Calu3 (cell line): ENCODE measurements at places on chromosomes 1 and 21.

- DNase-seq, result no peak
Measured at GRCh38 chr1:20099533-20099932, 19.8 kb downstream of the PLA2G2D start.

- peak; percentile 6 for DNase-seq
Measured at GRCh38 chr1:97820470-97821188, 100.2 kb downstream of the DPYD start.

DNA sequence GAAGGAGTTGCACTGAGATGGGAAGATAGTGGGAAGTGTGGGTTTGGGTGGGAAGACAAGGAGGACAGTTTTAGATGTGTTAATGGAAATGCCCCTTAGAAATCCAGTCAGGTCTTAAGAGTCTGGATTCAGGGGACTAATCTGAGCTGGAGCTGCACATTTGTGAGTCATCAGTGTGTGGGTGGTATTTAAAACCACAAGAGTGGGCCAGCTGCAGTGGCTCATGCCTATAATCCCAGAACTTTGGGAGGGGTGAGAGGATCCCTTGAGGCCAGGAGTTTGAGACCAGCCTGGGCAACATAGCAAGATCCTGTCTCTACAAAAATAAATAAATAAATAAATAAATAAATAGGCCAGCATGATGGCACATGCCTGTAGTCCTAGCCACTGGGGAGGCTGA lies 40.9 kb upstream of the SLC6A9 start:
- no peak for DNase-seq

GRCh38 chr1:227891223-227891954 lies 56.3 kb downstream of the WNT9A start:
- DNase-seq, result no peak

- no peak for DNase-seq
Measured at GRCh38 chr1:51097171-51097570, 4.9 kb upstream of the C1orf185 start.

- DNase-seq, result no peak
Measured at GRCh38 chr1:58885998-58886397, 102.2 kb upstream of the JUN start.

GRCh38 chr1:48530727-48531351 lies 58.8 kb upstream of the SPATA6 start:
- peak; percentile 82 for DNase-seq

DNA sequence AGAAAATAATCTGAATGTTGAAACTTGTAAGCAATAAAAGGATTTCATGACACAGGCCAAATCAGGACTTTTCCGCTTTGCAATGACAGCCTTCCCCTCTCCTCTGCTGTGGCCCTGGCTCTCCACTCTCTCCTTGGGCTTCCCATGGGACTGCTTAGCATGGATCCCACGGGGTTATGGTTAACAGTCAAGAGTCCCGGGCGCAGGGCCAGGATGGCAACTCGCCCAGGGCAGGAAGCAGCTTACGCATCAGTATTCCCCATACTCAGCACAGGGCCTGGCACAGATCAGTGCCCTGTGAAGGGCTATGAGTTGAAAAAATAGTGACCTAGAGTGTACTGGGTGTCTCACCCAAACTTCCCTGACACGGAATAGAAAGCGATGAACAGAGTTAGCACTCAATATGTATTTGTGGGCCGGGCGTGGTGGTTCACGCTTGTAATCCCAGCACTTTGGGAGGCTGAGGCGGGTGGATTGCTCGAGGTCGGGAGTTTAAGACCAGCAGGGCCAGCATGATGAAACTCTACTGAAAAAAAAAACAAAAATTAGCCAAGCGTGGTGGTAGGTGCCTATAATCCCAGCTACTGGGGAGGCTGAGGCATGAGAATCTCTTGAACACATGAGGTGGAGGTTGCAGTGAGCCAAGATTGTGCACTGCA lies 29.1 kb upstream of the GRHL3 start:
- peak; percentile 57 for DNase-seq

DNA sequence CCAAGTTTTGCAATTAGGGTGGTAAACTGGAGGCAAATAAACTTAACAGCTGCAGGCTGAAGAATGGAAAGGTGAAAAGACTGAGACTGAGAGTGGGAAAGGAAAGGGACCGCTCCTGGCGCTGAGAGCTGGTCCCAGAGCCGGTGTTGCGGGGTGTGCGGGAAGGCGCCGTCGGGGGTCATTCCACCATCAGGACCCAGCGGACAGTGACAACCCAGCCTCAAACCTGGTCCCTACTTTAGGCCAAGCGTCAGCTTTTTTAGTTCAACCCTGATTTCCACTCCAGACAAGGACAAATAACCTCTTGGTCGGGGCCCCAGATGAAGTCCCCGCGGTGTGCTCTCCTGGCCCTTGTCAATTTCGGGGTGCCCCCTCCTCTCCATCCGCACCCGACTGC lies 145.8 kb upstream of the ETS2 start:
- DNase-seq, result no peak

DNA sequence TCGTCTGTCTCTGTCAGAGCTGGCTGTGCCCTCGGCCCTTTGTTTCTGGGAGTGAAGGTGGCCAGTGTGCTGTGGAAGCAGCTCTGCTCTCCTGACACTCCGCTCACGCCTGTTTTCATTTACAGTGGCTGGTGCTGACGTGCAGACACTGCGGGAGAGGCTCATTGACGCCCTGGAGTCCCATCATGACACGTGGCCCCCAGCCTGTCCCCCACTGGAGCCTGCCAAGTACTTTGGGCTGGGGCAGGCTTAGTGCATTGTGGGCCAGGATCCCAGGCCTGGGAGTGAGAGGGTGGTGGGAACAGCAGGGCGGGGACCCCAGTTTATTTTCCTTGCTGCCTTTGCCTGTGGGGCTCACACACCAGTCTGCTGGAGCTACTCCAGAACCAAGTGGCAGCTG lies 21.1 kb downstream of the QSOX1 start:
- no peak for DNase-seq

GRCh38 chr21:45294509-45295291 lies 7.0 kb upstream of the POFUT2 start:
- no peak for DNase-seq

DNA sequence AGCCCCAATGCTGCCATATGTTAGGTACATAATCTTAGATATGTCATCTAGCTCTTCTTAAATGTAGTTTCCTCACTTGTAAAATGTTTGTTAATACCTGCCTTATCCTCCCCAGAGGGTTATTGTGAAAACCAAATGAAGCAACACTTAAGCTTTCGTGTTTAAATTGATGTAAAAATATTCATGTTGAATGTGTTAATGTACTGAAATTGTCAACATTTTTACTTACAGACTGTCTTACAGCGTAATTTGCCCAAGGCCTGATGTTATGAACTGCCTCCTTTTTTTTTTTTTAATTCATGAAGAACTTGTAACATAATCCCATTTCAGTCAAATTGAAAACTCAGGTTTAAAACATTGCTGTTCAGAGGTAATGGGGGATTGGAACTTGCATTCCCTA lies 25.6 kb upstream of the ENAH start:
- no peak for DNase-seq

DNA sequence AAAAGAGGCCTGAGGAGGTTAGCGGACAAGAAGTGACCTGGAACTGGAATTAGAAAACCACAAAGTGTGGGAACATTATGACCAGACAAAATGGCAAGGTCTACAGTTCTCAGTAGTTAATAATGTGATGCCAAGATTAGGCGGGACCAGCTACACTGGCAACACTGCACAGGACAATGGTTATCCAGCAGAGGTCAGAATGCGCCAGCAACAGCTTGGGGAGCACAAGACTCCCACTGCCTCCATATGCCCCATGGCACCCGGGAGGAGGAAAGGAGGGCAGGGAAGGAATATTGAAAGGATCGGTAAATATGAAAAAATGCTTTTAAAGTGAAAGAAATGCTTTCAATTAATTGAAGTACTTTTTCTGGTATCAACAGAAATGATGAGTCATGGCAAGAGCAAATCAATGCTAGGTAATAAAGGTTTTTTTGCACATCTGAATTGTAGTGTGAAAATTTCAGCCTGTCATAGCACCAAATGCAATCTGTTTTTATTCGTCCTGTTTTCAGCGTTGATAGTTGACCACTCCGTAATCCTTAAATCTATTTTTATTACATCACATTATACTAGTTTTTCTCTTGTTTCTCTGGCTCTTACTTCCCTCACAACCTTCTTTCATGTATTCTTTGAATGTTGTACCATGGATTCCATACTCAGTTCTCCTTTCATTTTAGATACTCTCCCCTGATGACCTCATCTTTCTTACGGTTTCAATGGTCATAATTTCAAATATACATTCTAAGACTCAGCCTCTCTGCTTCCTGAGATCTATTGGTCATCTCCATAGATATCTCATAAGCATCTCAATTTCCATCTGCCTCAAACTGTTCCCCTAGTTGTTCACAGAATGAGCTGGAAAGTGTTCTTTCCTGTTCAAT lies 30.7 kb downstream of the VCAM1 start:
- no peak for DNase-seq

GRCh38 chr1:51861669-51862068 lies 16.9 kb downstream of the NRDC start:
- DNase-seq, result no peak

GRCh38 chr1:68112835-68113243 lies 62.4 kb upstream of the DIRAS3 start:
- peak; percentile 14 for DNase-seq

- no peak for DNase-seq
Measured at GRCh38 chr1:4020449-4020848, 120.4 kb upstream of the C1orf174 start.

GRCh38 chr1:241706257-241706656 lies 54.2 kb downstream of the WDR64 start:
- DNase-seq, result peak; percentile 15

DNA sequence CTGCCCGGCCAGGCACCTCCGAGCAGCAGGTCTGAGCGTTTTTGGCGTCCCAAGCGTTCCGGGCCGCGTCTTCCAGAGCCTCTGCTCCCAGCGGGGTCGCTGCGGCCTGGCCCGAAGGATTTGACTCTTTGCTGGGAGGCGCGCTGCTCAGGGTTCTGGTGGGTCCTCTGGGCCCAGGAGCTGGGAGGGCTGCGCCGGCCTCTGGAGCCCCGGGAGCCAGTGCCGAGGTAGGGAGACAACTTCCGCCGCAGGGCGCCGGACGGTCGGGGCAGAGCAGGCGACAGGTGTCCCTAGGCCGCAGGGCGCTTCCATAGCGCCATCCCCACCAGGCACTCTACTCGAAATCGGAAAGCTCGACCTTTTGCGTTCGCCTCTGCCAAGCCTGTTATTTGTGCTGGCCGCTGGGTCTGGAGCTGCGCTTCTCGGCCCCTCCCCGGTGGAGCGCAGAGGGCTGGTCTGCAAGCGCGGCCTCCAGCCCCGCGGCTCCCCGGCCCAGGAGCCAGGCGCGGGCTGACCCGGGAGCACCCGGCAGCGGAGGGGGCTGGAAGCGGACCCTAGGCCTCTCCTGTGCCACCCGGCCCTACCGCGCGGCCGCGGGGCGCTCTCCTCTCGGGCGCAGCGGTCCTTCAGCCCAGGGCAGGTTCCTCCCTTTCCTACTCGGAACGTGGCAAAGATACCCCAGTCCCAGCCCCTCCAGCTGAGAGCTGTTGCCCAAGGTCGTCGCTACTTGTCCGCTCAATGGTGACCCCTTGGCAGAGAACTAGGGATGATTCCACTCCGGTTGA lies 2.2 kb downstream of the SIM2 start:
- DNase-seq, result peak; percentile 44

- DNase-seq, result no peak
Measured at GRCh38 chr21:29308456-29308783, 9.7 kb downstream of the BACH1 start.

- DNase-seq, result peak; percentile 38
Measured at GRCh38 chr1:193104502-193104906, 710 bp downstream of the GLRX2 start.

- no peak for DNase-seq
Measured at GRCh38 chr1:59565611-59566410, 248.9 kb upstream of the HOOK1 start.

GRCh38 chr1:38587766-38588165 lies 271.8 kb downstream of the RRAGC start:
- DNase-seq, result no peak

- peak; percentile 65 for DNase-seq
Measured at GRCh38 chr1:160779626-160780397, 16.2 kb upstream of the LY9 start.

DNA sequence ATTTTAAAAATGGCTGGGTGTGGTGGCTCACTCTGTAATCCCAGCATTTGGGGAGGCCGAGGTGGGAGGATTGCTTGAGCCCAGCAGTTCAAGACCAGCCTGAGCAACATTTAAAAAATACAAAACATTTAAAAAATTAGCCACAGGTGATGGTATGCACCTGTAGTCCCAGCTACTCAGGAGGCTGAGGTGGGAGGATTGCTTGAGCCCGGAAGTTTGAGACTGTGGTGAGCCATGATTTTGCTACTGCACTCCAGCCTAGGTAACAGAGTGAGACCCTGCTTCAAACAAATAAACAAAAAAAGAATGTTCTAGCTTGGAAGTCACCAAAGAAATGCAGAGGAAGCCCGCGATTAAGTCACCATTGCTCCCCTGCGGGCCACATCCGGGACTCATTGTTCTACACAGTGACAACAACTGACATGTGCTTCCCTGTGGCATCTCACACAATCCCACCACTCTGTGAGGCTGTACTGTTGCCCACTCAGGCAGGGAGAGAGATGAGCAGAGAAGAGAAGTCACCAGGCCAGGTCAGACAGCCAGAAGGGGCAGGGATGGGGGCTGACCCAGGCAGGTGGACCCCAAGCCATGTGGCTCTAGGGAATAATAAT lies 18.4 kb upstream of the SPATC1L start:
- no peak for DNase-seq

- DNase-seq, result no peak
Measured at GRCh38 chr1:208450958-208451357, 206.8 kb upstream of the PLXNA2 start.

DNA sequence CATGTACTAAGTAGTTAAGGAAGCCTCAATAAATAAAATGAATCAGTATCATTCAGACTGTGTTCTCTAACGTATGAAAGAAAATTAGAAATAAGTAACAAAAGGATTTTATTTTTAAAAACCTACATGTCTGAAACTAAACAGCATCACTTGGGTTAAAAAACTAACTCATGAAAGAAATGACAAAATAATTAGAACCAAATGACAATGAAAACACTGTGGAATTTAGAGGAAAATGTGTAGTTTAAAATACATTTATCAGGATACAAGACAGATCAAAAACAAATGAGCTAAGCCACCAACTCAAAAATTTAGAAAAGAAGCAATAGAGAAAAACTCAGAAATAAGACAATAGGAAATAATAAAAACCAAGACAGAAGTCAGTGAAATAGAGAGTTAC lies 108.7 kb downstream of the TENT5C start:
- no peak for DNase-seq

DNA sequence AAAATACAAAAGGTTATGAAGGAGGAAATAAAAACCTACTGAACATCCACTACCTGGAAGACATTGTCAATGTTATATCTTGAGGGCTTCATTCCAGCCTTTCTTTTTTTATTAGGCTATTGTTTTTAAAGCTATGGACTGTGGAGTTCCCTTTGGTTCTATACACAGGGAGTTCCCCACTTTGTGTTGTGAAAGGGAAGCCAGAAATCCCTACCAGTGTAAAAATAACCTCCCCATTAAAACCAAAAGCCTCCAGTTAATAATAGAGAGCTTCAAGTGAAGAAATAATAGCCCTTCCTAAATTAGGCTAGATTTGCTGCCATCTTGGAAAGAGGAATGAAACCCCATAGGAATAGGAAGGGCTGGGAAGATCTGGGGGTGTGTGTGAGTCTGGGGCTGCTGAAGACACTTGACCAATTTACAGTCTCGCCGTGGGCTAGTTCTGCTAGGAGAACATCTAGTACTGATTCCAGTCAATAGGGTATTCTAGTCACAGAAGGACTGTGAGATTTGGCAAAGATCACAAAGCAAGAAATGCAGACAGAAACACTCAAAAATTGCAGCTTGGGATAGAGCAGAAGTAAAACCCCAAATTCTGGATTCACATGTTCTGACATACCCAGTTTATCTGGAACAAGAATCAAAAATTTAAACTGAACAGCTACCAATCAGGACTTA lies 32.4 kb upstream of the PTGFRN start:
- DNase-seq, result no peak
